HS-5 (cell line): ENCODE measurements at places on chromosomes 4 and X.

- no peak for DNase-seq
These were observed 2.4 kb downstream of the ZNF41 start for GRCh38 chrX:47480576-47480975.

GRCh38 chr4:24197955-24198354 is 308.1 kb upstream of the PPARGC1A start:
- DNase-seq = no peak

- DNase-seq = no peak
These were observed 66.4 kb upstream of the MAOA start for GRCh38 chrX:43589735-43590134.

DNA sequence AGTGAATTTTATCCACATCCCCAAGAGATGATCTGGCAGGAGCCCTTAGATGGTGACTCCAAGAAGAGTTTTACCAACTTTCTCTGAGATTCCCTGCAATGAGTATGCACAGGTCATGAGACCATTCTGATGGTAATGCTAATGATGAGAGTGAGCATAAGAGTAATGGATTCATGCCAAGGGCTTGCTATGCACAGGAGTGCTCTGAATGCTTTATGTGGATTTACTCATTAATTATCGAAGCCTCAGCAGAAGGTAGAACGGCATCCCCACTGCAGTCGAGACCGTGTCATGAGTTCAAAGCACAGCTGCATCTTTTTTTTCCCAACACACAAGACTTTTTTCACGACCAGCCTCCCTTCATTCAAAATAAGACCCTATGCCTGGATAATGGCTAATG is 355.0 kb downstream of the RAB28 start:
- no peak for DNase-seq

DNA sequence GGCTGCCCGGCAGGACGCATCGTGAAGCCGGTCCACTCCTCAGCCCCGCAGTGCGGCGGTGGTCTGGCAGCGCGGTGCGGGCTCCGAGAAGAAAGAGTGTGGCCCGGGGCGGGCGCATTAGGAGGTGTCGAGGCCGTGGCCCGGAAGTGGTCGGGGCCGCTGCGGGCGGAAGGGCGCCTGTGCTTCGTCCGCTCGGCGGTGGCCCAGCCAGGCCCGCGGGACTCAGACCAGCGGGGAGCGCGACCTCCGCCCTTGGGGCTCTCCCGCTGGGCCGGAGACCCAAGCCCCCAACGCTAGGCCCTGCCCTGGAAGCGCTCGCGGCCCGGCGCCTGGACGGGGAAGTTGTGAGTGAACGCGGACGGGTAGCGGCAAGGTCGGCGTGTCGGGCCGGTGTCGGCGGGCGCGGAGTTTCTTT is 60.0 kb downstream of the HS3ST1 start:
- no peak for DNase-seq

DNA sequence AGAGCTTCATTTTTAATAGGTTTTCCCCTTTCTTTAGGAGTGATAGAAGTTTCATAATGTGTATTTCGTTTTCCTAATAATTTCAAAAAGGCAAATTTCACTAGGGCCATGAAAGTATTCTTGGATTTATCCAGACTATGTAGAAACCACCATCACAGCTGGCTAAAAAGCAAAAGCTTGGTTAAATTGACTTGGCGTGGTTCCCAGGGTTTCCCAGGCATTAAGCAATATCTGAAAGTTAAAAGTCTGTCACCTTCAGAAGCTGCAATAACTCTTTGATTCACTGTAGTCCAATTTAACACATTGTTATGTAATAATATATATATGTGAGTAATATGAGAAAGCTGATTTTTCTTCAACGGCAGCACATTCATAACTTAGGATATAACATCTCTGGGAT is 38.3 kb downstream of the NDNF start:
- peak; percentile 9 for DNase-seq

GRCh38 chr4:122710434-122711308 is 21.8 kb upstream of the BBS12 start:
- no peak for DNase-seq

- no peak for DNase-seq
These were observed 39.2 kb upstream of the MSX1 start for GRCh38 chr4:4820261-4820660.

DNA sequence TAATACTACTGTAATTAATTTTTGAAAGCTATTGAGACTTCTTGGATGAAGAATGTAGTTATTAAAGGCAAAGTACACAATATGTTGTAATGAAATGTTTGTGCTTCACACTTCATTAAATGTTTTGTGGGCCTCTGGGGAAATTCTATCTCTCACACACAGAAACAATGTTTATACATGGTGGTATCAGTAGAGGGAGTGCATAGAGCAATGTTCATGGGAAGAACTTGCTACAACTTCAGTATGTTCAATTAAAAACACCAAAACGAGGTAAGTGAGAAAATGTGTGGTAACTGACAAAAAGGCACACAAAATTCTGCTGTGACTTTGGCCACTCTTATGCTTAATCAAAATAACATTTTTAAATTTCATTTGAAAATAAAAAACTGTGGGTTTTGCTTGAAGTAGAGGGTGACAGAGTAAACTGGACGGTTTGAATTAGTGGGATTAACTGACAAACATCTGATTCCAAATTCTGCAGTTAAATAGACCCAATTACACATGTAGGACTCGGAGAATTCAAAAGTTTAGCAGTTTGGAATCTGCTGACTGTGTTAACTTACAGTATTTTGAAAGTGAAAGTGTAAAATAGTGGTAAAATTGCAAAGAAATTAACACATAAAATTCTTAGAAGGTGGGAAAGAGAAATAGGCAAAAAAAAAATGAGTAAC is 111.4 kb upstream of the TTC29 start:
- DNase-seq = no peak

- DNase-seq = no peak
These were observed 849.6 kb upstream of the POU3F4 start for GRCh38 chrX:82658492-82658891.

DNA sequence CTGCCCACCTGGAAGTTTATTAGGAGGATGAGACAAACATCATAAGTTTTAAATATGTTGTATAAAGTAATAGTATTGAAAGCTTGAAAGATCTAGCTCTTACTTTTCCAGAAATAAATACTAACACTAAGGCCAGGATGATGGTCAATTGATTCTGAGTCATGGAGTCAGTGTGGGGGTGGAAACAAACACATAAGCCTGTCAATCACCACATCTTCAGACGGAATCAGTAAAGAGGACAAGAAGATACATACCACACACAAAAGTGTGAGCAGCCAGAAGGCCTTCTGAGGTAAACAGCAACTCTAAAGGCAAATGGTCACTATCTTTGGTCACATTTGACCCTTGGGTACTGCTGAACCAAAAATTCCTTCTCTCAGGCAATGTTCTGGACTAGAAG is 365.0 kb upstream of the RASGEF1B start:
- DNase-seq = no peak

DNA sequence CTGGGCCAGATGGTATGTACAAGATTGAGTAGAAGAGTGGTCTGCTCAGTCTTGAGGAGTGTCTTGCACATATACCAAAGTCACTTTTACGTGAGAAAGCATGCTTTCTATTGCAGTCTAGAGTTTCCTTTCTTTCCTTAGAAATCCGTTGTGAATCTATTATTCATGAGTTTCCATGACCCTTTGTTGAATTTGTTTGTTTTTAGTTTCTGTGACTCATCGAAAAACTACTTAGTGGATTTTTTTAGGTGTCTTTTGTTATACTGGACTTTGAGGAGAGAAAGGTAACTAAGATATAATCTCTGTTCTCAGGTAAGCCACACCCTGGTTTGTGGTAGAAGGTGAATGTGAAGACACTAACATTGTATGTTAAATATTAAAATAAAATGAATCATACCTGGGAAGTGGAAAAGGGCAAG is 23.0 kb downstream of the GALNT7 start:
- no peak for DNase-seq

GRCh38 chrX:67353651-67354370 is 190.0 kb upstream of the AR start:
- no peak for DNase-seq

DNA sequence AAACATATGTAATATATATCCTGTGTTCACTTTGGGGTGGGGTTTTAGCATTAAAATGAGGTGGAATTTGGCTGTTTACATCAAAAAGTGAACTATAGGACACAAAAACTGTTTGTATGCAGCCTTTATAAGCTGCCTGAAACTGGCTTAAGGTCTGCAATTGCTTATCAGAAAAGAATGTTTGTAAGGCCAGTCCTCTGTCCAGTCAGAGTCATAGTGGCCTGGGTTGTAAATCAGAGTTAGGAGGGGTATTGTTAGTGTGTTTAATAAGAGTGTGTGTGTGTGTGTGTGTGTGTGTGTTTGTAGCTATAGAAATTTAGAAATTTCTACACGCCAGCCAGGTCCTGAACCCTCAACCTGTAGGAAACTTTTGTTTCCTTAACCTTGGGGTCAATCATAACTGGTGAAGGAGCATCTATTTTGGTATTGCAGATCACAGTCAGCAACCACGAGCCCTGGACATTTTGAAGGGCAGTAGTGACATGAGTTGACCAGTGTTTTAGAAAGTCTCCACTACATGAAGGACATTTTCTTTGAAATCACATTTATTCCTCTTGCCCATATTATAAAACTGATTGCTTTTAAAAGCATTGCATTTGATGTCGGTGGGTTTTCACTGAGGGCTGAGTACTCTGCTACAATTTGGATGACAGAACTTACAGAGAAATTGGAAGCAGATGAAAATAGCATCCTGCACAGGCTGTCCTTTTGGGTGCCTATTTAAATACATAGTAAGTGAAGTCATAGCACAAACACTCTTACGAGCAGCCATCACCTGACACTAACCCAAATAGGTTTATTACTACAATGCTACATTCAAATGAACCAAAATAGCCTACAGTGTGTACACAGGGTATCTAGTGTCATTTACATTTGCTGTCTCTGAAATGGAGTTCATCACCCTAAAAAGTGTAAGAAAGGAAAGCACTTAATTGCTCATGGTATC is 11.2 kb upstream of the TMEM154 start:
- no peak for DNase-seq

DNA sequence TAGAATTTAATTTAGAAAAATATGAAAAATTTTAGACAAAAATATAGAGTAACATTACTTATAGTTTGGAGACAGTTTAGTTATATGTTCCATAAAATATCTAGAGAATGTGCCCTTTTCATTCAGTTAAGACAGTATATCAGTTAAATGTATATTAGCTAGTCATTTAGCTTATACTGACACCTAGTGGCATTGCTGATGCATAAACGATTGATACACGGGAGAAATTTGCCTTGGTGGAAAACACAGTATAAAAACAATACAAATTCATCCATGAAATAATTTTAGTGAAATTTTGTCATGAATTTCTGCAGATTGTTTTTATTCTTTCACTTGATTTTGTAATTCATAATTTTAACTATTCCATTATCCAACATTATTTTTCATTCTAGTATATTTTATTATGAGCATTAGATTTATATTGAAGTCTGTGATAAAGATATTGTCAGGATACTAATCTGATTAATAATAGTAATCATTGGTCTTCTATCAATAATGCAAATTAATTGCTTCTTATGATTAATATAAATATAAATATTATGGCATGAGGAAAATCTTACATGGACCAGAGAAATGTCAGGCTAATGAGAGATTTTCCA is 219.0 kb downstream of the TLL1 start:
- no peak for DNase-seq

DNA sequence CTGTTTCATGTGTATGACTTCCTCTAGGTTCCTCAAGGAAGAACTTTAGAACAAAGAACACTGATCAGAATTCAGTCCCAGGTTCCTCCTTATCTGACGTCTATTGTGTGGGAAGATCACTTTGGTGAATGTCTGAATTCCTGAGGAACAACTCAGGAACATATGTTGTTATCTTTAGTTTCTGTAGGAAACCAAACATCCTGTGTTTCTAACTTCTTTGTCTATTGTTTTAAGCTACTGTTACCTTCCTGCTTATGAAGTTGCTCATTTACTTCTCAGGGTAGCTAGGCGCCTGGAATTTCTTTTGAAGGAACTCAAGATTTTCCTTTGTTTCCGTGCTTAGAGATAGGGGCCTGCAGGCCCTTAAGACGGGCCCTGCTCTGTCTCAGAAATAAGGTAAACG is 46.2 kb downstream of the MAGEB5 start:
- DNase-seq = peak; percentile 45

DNA sequence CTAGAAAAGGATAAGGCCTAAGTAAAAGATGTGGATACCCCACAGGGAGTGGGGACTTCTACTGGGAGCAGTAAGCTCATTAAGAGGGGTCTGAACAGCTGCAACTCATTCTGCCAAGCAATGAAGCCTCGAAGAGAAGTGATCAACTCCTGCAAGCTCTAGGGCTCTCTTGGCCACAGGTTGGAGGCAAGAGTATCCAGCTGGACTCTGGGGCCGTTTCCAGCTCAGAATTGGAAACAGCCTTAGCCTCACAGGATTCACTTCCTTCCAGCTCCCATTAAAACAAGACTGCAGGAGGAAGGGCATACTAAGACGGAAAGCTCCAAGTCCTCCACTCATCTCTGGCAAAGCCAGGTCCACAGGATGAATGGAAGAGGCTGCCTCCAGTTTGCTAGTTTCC is 126.3 kb downstream of the ATG4A start:
- no peak for DNase-seq

GRCh38 chr4:95591278-95591677 is 42.5 kb upstream of the UNC5C start:
- DNase-seq = no peak

DNA sequence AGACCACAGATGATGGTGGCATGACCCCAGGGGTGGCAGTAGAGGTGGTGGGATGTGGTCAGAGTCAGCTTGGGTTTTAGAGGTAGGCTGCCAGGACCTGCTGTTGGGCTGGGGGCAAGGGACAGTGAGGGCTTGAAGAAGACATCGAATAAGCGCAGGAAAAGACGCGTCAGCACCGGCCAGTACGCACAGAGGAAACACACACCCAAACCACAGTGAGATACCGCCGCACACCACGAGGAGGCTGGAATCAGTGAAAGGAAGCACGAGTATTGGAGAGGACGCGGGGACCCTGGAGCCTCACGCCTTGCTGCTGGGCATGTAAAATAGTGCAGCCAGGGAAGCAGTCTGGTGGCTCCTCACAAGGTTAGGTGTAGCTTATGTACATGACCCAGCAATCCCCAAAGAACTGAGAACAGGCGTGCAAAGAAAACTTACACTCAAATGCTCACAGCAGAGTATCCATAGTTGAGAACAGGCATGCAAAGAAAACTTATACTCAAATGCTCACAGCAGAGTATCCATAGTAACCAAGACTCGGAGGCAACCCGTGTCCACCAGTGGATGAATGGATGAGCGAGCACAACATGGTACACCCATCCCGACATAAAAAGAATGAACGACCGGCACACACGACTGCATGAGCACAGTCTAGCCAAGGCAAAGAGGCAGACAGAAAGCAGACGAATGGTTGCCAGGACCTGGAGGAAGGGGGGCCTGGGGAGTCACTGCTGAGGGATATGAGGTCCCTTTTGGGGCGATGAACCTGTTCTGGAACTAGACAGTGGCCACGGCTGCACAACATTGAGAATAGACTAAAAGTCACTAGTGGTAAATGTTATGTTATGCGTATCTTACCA is 13.3 kb downstream of the PDZD4 start:
- no peak for DNase-seq
